ENCODE measurements at places on chromosomes 12 and 14.

- DNase-seq: no peak
Observed at GRCh38 chr12:18382236-18382885, 121.0 kb downstream of the PIK3C2G start.

DNA sequence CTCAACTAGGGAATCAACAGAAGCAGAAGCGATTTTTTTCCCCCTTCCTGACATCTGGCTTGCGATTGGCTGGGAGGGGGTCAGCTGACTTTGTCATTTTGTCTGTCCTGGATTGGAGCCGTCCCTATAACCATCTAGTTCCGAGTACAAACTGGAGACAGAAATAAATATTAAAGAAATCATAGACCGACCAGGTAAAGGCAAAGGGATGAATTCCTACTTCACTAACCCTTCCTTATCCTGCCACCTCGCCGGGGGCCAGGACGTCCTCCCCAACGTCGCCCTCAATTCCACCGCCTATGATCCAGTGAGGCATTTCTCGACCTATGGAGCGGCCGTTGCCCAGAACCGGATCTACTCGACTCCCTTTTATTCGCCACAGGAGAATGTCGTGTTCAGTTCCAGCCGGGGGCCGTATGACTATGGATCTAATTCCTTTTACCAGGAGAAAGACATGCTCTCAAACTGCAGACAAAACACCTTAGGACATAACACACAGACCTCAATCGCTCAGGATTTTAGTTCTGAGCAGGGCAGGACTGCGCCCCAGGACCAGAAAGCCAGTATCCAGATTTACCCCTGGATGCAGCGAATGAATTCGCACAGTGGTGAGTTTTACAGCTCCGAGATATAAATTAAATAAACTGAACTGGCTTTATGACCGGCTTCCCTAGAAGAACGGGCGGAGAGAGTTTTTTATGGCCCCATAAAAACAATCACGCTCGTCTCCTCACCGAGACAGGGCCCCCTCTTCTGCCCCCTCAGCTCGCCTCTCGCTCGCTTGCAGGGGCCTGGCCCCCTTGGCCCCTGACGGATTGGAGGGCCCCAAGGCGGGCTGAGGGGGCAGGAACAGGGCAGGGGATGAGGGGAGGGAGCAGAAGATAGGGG lies at the start of gene HOXC6:
TSS of gene HOXC6 (plus strand) at position 127 of the 888 bp plus-strand sequence. CDS start at position 209, 82 bp downstream.
- peak; percentile 60 for DNase-seq

DNA sequence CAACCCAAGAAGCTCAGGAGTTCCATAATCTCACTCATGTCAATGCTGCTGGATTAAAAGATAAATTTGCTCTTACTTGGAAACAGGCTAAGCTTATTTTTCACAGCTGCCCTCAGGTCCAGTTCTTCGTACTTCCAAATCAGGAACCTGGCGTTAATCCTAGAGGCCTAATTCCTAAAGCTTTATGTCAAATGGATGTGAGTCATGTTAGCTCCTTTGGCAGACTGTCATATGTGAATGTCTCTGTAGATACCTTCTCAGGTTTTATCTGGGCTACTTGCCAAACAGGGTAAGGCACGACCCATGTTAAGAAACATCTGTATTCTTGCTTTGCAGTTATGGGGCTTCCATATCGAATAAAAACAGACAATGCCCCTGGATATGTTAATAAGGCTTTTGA lies 504.6 kb downstream of the ALG10 start:
- DNase-seq: no peak

- DNase-seq: no peak
Observed at GRCh38 chr14:30874999-30875787, 834 bp downstream of the COCH start.

DNA sequence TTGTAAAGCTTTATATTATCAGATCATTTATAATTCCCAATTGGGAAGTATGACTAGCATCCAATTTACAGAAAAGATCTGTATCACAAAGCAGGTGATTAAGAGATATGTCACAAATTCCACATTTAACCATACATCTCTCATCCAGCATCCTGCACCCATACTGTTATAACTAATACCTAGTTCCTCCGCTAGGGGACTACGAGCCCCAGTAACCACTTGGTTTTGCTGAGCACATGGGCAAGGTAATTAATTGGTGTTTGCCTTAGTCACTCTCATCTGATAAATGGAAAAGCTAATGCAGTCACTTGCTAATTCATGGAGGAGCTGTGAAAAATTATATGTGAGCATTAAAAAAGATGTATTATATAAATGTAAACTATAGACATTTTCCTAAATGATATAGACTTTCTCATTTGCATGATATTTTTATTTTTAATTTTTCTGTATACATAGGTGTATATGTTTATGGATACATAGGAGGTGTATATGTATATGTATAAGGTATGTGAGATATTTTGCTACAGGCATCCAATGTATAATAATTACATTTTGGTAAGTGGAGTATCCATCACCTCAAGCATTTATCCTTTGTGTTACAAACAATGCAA lies 1031.8 kb downstream of the GALC start:
- peak; percentile 8 for DNase-seq

- DNase-seq: no peak
Observed at GRCh38 chr14:56585461-56586084, 6.0 kb downstream of the TMEM260 start.

- DNase-seq: no peak
Observed at GRCh38 chr12:111185206-111185888, 183.5 kb downstream of the PHETA1 start.

DNA sequence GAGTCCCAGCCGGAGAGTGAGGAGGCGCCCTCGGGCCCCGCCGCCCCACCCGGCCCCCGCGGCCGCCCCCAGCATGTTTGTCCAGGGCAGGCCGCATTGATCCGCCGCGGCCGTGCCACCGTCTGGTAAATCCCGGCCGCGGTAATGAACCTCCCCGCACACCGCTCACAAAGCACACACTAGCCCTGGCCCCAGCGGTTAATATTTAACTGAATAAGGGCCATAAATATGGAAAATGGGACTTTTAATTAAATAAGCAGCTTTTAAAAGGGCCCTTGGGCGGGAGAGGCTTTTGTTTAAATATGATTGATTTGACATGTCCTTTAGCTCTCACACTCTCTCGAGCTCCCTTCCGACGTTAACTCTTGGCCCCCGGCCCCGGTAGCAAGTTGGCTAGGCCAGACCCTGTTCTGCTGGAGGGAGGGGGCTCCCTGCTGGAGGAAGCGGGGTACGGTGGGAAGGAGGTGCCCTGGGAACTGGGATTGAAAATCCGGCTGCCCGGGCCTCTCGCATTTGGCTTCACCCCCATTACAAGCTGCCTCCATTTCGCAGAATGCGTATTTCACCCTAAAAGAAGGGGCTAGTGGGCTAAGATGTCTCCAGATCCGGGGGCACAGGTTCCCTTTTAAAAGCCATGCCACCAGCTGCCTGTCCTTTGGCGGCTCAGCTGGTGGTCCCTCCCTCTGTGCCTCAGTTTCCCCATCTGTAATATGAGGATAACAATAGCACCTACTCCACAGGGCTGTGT lies 199.8 kb downstream of the RBM19 start:
- DNase-seq: peak; percentile 43

DNA sequence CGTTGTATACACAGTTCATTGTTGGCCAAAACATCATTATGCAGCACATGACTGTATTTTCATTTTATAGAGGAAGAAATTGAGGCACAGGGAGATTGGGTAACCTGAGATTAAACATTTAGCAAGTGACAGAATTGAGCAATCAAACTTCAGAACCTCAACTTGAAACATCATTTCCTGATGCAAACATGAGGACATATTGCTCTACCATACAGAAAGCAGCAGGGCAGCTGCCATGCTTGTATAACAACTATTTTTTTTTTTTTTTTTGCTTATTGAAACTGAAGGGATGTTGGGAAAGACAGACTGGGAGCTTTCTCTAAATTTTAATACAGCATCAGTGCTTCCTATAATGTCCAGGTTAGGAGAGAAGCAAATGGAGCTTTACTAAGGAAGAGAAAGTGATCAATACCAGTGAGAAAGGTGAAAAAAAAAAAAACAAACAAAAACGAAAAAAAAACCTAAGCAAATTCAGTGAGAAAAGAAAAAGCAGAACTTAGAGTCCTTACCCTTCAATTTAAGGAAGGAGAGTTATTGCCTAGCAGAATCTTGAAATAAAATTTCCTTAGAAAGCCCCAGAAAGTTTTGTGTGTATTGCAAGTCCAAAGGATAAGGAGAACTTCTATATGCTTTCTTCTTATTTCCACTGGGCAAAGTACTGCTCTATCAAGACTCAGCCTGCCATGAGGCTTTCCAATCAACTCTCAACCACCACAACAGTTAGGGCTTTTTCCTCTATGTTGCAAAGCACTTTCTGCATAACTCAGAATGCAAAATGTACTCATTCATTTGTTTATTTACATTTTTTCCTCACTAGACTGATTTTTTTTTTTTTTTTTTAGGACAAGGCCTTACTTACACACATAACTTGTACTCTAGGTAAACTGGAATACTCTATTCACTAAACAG lies 21.6 kb downstream of the BTG1 start:
- no peak for DNase-seq

- DNase-seq: no peak
Observed at GRCh38 chr12:62654326-62655241, 188.0 kb downstream of the MON2 start.

DNA sequence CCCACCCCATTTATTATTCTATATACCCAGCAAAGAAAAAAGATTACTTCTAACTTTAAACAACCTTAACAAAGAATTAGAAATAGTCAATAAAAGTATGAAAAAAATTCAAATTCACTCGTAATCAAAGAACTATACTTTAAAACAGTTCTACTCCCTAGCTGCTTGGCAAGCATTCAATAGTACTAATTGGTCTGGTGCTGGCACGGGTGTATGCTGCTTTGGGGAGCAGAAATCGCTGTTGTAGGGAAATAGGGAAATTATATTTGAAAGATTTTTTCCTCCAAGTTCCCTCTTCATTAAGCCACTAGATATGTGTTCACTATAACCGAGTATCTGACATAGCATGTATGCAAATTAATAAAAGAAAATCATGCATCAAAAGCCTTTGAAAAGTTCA lies 65.7 kb downstream of the DICER1 start:
- DNase-seq: no peak

- no peak for DNase-seq
Observed at GRCh38 chr12:97464385-97465321, 2.0 kb downstream of the RMST start.

DNA sequence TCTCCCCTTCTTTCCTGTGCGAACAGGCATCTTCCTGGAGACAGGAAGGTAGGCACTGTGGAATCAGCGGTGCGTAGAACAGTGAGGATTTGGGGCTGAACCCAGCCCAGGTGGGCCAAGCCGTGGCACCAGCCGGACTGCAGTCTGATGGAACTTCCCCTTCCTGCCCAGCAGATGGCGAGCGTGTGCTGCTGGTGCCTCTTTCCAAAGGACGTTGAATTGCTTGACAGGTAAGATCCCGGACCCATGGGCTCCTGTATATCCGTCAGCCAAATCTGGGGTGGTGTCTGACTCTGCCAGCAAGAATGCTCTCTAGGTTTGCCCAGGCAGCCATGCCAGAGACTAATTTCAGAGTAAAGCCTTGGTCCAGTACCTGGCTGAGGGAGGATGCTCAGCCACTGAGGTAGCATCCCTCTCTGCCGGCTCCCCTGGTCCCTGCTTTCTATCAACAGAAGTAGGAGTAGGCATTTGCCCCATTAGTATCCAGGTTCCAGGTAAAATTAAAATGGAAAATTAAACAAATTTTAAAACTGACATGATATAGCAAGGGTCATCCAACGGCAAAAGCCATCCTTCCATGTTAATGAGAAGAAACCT lies 21.1 kb upstream of the KCNA5 start:
- DNase-seq: peak; percentile 81

GRCh38 chr12:50922820-50923219 lies 29.5 kb upstream of the HIGD1C start:
- no peak for DNase-seq

GRCh38 chr14:96407935-96408570 lies 16.1 kb downstream of the AK7 start:
- no peak for DNase-seq

DNA sequence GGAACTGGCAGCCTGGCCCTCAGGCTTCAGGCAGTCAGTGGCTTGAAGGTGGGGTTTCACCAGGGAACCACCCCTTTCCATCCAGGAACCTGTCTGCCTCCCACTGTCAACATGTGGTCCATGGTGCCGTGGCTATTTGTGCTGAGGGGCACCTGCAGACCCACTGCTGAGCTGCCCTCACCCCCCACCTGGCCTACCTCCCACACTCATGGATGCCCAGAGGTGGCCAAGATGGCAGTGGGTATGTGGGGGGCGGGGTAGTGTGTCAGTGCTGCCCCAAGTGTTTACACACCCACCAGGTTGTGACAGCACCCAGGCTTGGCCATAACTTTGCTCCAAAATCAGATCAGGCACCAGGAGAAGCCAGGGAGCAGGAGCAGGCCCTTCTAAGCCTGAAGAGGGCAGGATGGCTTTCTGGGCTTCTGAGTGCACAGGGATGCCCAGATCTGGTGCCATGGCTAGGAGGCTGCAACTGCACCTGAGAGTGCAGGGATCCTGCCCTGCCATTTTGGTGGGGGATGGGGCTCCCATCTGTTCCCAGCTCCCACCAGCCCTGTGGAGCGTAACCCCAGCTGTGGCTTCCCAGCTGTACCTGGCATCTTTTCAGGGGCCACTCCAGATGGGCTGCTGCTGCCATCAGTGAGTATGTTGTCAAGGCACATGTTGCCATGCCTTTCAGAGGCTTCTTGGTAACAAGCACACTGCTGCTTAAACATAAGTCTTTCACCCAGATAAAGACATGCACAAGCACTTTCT lies 263.9 kb downstream of the LRIG3 start:
- DNase-seq: no peak

- DNase-seq: no peak
Observed at GRCh38 chr14:72808564-72808963, 85.3 kb downstream of the DPF3 start.

GRCh38 chr14:64830961-64831360 lies 48.7 kb downstream of the SPTB start:
- DNase-seq: no peak

GRCh38 chr14:96514694-96515093 lies 12.5 kb downstream of the PAPOLA start:
- no peak for DNase-seq

GRCh38 chr14:56112781-56113180 lies 5.4 kb upstream of the PELI2 start:
- DNase-seq: no peak

GRCh38 chr14:29926228-29926627 lies 1.4 kb downstream of the PRKD1 start:
- DNase-seq: no peak

- no peak for DNase-seq
Observed at GRCh38 chr12:91887957-91888356, 257.7 kb downstream of the BTG1 start.

GRCh38 chr12:70551731-70552130 lies 85.5 kb downstream of the PTPRB start:
- DNase-seq: no peak

Data from SW480 (cell line).